ENCODE measurements at places on chromosomes 11 and 22.

DNA sequence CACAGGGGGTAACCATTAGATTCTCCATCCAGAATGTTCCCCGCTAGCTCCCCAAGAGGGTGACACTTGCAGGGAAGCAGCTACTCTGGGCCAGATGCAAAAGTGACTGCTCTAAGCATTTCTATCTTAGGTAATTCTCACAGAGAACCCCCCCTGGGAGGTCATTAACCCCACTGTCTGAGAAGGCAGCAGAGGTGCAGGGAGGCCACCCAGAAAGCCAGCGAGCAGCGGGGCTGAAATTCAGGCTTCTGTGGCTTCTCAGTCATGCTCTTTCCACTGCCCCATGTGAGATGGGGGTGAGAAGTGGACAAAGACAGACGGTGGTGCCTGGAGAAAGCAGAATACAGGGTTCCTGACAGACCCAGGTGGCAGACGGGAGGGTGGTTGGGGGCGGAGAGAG, 114.4 kb upstream of the ASPHD2 start:
- no peak for DNase-seq

DNA sequence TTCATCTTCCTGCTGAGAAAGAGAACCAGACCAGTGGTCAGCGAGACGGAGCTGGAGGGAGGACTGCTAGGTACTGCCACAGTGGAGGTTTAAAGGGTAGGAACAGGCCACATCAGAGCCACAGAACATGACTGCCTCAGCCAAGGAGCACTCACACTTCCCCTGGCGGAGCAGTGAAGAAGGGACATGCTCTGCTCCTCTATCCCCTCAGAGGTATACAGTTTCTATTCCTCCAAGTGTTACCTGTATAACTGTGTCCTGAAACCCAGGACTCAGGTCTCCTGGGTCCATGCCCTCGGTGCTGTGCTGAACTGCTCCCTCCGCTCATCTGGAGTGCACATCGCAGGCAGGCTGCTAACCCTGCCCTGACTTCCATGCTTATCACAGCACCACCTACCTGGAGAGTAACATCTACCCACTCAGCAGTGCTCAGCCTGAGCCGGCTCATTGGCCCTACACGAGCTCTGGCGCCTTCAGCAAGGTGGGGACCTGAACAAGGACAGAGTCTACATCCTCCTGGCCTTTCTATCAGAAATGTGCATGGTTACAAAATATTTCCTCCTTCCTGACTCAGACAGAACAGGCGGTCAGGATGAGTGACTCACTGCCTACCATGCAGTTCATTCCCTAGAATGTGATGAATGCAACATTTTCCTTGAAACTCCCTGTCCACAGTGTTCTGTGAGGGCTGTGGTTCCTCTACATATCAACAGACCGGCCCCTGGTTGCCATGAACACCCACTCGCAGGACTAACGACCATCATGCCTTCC, 52.9 kb downstream of the C11orf58 start:
- DNase-seq = no peak

DNA sequence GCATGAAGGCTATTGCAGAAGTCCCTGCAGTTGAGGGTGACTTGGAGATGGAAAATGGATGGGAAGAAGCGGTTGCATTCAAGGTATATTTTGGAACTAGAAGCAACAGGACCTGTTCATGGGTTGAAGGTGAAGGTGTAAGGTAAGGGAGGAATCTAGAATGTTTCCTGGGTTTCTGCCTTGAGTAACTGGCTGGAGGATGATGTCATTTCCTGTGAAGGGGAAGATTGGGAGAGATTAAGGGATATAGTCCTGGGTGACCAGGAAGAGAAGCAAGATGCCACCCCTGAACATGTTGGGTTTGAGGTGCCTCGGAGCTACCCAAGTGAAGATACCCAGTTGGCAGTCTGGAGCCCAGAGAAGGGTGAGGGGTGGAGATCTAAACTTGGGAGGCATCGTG, 12.1 kb upstream of the MOGAT2 start:
- no peak for DNase-seq

GRCh38 chr11:862081-862661, 19.5 kb downstream of the TSPAN4 start:
- no peak for DNase-seq

- no peak for DNase-seq
These were observed 354.6 kb upstream of the DDI1 start for GRCh38 chr11:103681855-103682254.

- no peak for DNase-seq
These were observed 34.3 kb downstream of the USP28 start for GRCh38 chr11:113840932-113841664.

DNA sequence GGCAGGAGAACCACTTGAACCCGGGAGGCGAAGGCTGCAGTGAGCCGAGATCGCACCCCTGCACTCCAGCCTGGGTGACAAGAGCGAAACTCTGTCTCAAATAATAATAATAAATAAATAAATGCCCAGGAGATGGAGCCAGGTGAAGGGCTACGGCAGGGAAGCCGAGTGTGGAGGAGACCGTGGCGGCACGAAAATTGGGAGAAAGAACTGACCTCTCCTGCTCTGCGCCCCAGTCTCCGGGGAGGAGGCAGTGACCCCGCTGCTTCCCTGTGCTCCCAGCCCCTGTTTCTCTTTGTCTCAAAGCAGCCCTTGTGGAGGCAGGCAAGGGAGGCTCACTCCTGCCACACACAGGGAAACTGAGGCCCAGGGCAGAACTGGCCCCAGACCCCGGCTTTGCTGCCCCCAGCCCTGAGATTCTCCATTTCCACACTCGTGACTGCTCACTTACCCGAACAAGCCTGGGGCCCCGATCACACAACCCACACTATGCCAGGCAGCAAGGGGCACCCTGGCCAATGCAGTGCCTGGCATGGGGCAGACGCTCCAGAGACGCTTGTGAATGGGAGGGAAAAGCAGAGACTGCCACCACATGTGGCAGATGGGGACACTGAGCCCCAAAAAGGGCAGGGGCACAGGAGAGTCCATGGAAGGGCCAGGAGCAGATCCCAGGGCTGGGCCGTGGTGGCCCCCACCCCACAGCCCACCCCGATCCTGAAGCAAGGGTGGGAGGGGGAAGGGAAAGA, 80.4 kb upstream of the PRR5 start:
- DNase-seq = no peak

- DNase-seq = peak; percentile 37
These were observed 92.6 kb downstream of the PKNOX2 start for GRCh38 chr11:125257190-125257579.

GRCh38 chr22:36870250-36870649, 9.4 kb downstream of the NCF4 start:
- DNase-seq = no peak

DNA sequence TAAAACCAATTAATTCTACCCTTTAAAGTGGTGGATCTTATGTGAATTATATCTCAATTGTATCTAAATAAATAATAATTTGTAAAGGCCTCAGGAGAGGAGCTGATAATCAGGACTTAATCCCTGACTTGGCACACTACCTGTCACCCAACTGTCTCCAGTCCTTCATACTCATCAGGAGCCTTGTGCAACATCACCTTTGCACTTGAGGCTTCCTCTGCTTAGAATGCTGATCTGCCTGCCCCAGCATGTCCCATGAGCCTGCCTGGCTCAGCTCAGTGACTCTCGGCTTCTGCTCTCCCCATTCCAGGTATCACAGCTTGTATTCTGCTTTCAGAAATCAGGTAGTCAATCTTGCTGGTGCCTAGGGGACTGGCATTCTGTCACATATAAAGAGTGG, 43.9 kb upstream of the PRODH start:
- no peak for DNase-seq

DNA sequence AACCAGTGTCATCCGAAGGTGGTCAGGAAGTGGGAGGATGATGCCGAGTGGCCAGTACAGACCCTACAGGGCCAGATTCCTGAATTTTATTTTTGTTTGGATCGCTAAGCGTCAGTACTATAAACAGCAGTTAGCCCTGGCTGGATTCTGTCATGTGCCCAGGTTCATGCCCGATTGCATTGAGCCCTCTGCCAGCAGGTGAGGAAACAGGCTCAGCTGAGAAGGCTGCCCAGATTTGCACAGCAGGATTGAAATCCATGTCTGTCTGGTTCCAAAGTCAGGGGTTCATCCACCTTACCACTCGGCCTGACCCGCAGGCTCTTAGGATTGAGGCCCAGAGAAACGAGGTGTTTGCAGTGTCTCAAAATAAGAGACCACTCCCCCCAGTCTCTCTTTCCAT, 9.1 kb upstream of the TBC1D22A start:
- DNase-seq = no peak

GRCh38 chr11:69812946-69813345, 6.3 kb downstream of the FGF3 start:
- no peak for DNase-seq

GRCh38 chr22:39125622-39126021, 26.9 kb downstream of the CBX7 start:
- no peak for DNase-seq

DNA sequence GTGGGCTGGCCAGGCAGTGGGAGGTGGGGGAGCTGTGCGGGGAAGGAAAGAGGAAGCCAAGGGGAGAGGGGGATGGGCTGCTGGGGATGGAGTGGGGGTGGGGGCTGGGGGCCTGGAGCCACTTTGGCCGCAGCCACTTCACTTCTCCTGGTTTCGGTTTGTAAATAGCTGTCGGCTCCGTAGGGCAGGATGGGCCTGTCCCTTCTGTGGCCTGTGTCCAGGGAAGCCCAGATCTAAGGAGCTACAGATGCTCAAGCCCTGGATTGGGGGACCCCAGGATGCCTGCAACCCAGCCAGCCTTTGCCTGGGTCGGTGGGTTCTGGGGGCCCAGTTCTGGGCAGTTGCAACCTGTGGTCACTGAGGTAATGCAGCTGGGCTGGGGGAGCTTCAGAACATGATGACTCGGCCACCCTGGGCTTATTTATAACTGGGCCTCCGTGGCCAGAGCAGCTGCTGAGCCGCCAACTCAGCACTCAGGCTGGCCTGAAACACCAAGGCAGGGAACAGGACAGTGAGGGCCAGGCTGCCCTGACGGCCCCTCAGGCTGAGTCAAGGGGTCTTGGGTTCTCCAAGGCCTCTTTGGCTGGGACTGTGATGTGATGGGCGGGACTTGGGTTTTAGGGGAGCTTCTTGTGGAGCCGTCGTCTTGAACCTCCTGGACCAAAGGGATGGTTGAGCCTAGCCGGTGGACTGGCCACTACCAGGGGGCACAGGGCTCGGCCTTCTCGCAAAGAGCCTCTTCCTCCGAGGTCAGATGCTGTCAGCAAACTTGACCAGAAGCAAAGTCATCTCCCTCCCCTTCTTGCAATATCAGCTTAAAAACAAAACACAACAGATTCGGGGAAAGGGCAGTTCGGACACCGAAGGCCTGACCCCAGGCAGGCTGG, 15.0 kb upstream of the SLC39A13 start:
- no peak for DNase-seq

DNA sequence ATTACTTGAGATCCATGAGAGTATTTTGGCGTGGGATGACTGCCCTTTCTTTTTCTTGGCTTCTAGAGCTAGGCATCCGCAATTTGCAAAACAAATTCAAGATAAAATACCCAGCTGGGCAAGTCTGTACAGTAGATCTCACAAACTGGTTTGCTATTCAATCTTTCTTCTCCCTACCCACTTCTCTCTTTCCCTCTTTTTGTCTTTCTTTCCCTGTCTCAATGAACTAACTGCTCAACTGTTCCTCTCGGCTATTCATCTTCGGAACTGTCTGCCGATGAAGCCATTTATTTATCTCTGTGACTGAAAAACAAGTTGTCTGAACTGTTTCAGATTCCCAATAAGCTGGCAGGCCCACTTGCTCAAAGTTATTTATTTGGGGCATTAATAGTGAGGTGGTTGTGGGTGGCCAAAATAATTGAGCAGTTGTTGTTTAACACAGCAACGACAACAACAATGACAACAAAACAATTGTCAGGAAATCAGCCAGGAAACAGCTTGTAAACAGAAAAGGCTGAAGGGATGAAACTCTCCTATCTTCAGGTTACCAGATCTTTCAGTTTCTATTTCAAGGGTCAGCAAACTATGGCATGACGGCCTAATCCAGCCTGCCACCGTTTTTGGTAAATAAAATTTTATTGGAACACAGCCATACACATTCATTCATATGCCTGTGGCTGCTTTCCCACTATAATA, 76.0 kb upstream of the MTMR2 start:
- peak; percentile 55 for DNase-seq

DNA sequence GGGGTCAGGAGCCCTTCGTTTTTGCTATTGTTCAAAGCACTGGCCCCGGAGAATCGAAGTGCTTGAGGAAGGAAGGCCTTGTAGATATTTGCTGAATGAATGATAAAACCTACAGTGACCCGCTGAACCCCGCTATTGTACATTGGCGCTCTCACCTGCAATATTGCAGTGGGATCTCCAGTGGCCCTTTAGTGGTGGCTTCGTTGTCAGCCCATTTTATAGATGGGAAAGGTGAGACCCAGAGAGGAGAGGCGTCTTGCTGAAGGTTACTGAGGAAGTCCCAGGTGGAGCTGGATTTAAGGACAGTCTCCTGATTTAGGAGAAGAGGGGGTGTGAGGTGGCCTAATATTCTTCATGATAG, 1.2 kb downstream of the CDC42EP2 start:
- DNase-seq = no peak

DNA sequence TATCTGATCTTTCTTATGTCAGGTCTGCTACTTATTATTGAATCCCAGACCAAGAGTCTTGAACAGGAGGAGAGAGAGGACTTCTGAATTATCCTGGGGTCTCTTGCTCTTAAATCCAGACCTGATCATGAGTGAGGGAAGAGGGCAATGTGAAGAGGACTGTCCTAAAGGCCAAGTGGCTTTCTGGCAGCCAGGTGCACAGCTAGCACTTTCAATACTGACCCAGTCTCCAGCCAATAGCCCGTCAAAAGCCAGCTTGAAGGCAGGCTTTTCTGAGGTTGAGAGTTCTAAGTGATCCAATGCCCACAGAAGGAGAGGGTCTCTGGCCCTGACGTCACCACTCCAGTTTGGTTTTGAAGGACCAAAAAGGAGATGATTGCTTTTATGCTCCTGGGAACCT, 37.2 kb downstream of the FBXO7 start:
- DNase-seq = no peak

- no peak for DNase-seq
These were observed 105.1 kb downstream of the FANCF start for GRCh38 chr11:22520521-22520920.

DNA sequence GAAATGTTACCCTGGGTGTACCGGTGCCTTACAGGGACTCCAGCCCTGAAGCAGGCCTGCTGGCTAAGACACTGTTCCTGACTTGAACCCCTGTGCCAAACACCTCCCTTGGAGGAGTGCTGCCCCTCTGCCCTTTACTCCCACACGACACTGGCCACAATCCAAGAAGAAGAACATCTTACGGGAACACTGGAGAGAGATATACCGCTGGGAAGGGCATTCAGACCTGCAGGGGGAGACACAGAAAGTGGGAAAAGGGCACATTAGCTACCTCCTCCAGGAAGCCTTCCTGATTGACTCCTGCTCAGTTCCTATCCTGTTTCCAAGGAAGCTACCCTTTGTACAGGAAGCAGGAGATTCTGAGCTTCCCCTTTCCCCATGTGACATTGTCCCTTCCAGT, 18.7 kb downstream of the TMPRSS13 start:
- DNase-seq = no peak

DNA sequence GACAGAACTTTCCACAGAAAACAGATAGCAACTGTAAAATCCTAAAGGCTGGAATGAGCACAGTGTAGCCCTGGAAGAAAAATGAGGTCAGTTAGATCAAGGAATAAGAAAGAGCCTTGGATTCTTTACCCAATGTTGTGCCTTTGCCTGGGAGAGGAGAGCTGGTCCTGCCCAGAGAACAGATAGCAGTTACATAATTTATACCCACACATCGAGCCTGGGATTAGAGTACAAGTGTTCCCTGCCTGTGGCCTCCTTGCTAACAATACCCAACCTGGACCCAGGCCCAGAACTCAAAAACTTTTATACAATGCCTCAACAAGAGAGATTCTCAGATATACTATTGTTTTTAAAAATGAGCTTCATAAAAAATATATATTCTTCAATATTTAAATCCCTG, 1998.4 kb downstream of the LRRC4C start:
- DNase-seq = peak; percentile 4

Measured in brain (organoid and tissue), 16 donors.